ENCODE measurements at places on chromosomes 5 and 9.

DNA sequence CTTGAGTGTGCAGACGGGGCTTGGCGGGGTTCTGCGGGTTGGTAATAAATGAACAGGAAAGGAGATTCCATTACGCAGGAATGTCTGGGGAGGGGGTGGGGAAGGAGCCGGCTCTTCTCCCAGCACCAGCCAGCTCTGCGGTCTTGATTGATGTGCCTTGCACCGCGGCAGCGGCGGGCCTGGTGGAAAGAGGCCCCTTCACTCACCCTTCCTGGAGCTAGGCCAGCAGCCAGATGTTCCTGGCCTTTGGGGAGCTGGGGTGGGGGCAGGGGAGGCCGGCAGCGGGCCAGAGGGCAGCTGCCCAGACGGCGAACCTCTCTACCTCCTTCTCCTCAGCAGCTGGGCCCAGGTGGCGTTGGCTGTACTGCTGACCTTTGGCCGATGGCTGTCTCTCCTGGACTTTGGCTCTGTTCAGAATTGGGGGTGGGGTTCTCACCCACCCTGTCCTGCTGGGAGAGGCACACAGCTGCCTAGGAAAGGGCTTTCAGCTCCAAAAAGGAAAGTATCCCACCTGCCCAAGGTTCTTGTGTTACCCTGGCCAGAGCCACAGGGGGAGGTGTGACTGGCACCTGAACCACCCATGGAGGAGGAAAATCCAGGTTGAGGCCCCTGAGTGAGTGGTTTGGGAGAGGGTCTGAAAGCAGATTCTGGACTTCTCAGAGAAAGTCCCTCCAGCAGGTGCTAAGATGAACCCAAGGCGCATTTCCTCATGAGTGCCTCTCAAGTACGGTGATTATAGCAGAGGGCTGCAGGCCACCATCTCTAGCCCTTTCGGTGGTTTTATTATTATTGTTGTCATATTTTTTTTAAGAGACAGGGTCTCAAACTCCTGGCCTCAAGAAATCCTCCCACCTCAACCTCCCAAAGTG lies 58.0 kb upstream of the SYNPO start:
- DNase-seq, result no peak

DNA sequence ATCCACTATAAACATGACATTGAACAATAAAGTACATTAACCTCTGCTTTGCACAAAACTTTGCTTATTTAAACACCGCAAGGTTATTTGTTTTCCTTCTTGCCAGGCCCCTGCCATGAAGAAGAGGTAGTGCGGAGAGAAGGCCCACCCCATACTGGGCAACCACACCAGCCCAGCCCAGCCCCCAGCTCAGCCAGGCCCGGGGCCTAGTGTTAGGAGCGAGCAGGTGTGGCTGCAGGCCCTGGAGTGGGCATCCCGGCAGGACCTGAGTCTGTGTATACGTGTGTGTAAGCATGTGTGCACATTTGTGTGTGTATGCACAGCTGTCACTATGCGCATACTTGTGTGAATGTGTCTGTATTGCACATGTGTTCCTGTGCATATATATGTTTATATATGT lies 90.4 kb upstream of the MVB12B start:
- no peak for DNase-seq

- DNase-seq, result no peak
These were observed 255.4 kb upstream of the MVB12B start for GRCh38 chr9:126071076-126071750.

DNA sequence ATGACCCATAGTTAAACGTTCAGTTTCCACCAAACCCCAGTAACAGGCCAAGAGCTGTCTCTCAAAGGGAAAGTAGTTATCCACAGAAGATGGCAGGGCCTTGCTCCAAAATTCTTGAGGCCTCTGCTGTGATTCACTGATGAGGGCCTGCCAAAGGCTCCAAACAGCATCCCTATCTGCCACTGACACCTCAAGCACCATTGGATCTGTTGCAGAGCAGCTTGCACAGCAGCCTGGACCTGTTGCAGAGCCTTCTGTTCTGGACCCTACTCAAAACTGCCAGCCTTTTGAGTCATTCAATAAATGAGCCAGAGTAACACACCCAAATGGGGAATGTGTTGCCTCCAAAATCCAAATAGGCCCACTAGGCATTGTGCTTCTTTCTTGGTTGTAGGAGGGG lies 741.5 kb upstream of the RGMB start:
- DNase-seq, result no peak

GRCh38 chr9:135219676-135220600 lies 132.5 kb downstream of the OLFM1 start:
- DNase-seq, result no peak

- DNase-seq, result peak; percentile 13
These were observed 80.6 kb upstream of the MEGF10 start for GRCh38 chr5:127210042-127210441.

- no peak for DNase-seq
These were observed 46.4 kb upstream of the CTNNA1 start for GRCh38 chr5:138706655-138707480.

GRCh38 chr9:94630833-94631232 lies 8.5 kb downstream of the FBP1 start:
- DNase-seq, result no peak

- DNase-seq, result no peak
These were observed 110.0 kb upstream of the RPS23 start for GRCh38 chr5:82388181-82388580.

DNA sequence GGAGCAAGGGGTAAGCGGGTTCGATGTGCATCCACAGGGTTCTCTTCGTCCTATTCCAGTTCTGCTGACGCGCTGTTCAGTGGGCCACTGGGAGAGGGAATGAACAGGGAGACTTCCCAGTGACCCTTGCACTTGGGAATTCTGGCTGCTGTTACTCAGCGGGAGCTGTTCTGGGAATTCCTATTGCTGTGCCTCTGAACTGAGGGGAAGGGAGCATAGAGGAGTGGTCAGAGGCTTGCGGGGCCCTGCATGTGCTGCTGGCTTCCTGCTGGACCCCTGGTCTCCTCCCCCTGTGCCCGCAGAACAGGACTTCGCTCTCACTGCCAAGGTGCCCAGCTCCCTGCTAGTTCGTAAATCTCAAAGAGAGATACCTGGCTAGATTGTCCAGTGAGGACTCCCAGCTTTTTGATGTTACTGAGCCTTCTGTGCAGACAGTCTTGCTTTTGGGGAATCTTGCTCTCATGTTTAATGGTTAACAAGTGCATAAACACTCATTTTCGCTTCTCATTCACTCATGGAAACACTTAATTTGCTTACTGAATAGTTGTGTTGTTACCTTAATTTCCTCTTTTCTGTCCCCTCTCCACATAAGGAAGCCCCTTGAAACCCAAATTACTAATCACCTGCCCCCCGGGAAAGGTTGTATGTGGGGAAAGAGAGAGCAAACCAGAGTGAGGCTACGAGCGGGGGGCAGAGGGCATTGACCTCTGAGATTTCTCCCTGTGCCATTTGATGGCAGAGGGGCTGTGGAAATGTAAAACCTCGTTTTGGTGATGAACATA lies 5.9 kb downstream of the TRIO start:
- DNase-seq, result no peak

GRCh38 chr5:11385901-11386293 lies 518.3 kb downstream of the CTNND2 start:
- DNase-seq, result peak; percentile 50

GRCh38 chr5:112174959-112175594 lies 244.0 kb downstream of the EPB41L4A start:
- DNase-seq, result no peak

GRCh38 chr9:3385871-3386270 lies 139.9 kb downstream of the RFX3 start:
- DNase-seq, result no peak

DNA sequence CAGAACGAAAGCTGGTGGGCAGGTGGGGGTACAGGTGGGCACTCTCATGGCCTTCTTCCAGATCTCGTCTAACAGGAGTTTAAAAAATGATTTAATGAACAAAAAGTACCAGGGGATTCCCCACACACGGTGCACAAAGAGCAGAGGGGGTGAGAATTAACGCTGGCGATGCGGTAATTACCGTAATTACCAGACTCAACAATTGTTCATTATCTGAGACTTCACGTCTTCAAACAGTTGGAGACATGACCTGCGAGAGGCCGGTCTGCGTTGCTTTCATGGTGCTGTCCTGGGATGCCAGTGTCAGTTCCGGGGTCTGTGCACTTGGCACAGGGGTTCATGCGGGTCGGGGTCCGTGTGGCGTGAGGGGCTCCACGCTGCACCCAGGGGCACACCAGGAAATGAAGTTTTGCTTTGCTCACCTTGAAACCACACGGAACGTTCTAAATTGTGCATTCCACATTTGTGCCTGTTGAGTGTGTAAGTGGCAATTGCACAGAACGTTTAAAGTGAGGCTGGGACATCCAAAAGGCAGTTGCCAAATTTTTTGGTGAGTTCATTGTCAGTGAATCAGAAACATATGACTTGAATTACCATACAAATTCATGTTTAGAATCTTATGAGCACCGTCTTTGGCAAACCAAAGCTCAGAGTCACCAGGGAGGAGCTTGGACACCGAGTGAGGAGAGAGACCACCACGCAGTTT lies 256.4 kb upstream of the IRX1 start:
- DNase-seq, result no peak

DNA sequence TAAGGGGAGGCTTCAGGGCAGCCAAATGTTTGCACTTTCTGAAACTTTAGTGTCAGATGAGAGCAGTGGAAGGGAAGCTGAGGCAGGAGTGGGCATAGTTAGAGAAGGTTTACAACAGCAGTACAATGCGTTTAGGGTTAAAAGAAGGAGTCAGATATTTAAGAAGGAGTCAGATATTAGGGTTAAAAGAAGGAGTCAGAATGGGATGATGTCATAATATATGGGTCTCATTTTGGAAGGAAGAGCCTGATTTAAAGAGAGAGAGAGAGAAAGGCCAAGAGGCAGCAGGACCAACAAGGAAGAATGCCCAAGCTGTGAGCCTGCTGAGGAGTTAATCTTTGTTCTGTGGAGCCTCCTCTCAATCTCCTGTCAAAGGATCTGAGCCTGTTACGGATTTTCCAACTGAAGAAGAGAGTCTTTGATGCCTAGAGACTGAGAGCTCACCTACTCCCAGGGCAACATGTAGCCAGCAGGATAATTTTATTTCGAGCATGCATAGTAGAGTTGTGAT lies 9.5 kb downstream of the ISL1 start:
- no peak for DNase-seq

- peak; percentile 10 for DNase-seq
These were observed 77.6 kb upstream of the SEMA6A start for GRCh38 chr5:116652196-116652729.

GRCh38 chr5:60522292-60522905 lies 177.6 kb downstream of the DEPDC1B start:
- DNase-seq, result no peak

GRCh38 chr5:160377651-160378050 lies 7.2 kb upstream of the C1QTNF2 start:
- no peak for DNase-seq

DNA sequence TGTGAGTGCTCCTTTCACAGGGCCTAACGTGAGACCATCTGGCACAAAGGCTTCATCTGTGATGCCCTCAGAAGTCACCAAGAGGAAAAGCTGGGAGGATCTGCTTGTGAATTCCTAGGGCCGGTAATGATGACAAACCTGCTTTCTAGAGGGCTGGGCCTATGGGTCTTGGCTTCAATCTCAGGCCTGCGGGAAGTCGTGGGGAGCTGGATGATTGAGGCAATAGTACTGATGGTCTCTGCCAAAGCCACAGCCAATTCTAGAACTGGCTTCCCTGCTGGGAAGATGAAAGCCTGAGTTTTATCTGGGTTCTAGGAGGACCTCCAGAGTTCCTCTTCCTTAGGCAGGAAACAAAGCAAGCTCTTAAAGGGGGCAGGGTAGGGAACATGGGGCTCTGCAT lies 102.7 kb downstream of the TMEM215 start:
- no peak for DNase-seq

- no peak for DNase-seq
These were observed 523.0 kb downstream of the CSNK1G3 start for GRCh38 chr5:124034963-124035362.

DNA sequence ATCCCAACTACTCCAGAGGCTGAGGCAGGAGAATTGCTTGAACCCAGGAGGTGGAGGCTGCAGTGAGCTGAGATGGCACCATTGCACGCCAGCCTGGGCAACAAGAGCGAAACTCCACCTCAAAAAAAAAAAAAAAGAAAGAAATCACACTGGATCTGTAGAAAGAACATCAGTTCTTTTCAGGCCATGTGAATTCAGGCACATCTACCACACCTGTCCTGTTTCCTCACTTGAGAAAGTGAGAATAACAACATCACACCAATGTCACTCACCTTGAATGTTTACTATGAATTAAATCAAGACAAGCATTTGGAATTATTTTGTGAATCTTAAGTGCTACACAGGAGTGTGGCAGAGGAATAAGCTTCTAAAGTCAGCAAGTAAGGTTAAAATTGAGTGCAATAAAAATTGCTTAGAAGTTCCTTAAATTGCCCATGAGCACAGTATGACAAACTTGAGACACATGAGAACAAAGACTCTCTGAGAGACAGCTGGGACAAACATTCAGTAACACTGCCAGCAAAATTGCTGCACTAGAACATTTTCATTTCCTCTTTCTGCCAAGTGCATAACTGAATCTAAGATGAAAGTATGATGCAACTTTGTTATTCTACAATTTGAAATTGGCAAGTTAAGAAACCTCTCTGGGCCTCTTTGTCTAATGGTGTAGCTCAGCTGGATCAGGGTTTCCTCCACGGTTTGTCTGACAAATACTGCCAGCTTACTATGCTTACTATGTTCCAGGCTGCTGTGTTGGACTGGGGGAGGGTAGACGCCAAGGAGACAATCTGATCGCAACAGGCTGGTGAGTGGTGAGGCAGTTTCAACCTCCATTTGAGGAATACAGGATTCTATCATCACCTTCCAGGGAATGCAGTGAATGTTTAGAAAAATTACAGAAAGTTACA lies 1.9 kb upstream of the RIC1 start:
- no peak for DNase-seq

DNA sequence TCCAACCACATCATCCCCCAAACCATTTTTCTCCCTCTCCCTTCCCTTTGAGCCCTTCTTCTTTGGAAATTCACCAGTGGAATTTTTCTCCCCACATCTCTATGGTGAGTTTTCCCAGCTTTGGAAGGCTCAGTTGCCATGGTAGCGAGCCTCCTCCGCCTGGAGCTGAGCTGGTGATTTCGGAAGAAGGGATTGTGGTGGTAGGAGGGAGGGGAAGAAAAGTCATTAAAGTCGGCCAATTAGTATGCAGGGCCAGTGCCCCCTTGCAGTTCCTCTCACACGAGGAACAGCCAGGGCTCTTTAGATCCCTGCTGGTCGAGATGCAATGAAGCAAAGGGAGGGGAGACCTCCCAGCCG lies 322.0 kb downstream of the NTRK2 start:
- no peak for DNase-seq

DNA sequence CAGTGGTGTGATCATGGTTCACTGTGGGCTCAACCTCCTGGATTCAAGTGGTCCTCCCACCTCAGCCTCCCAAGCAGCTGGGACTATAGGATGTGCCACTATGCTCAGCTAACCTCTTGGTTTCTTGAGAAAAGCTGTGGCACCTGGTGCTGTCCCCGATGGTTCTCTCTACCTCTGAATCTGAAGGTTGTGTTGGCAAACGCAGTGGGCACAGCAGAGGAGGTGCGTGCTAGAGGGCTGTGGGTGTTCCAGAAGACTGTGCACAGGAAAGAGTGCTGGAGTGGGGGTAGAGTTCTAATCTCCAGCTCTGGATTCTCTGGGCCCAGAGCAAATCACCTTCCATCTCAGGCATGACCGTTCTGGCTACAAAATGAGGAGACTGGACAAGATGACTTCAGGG lies 12.5 kb downstream of the RGS3 start:
- no peak for DNase-seq

Data from NCI-H187 (cell line).